ENCODE measurements at places on chromosomes 12 and 14.

- DNase-seq, result no peak
These were observed 50.6 kb downstream of the DRAM1 start for GRCh38 chr12:101927999-101928398.

- DNase-seq, result no peak
These were observed 17.9 kb downstream of the TOGARAM1 start for GRCh38 chr14:44979740-44980356.

DNA sequence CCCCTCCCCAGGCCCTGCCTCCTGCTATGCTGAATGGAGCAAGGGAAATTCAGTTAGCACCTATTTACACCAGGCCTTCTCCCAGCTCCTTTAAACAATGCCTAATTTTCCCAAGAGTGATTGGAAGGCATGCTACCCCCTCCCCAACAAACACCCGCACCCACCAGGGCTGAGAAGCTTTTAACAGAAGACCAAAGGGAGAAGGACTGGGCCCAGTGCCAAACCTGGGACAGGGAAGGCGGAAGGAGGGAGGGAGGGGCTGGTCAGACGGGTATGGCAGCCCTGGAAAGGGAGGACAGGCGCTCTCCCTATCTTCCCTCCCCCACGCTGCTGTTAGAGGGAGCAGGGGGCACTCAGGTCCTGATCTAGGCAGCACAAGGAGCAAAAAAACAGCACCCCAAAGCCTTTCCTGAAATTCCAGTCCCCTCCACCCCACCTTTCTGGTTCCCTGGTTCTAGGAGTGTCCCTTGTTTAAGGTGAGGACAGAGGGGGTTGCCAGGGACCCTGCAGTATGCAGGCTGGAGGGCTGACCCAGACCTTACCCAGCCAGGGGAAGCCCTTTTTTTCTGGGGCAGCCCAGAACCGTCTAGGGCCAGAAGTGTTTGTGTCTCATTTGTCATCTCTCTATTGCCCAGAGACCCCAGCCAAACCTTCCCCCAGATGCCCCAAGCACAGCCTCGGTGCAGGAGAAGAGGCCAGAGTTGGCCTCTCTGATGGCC lies 2.4 kb upstream of the KRT8 start:
- DNase-seq, result no peak

DNA sequence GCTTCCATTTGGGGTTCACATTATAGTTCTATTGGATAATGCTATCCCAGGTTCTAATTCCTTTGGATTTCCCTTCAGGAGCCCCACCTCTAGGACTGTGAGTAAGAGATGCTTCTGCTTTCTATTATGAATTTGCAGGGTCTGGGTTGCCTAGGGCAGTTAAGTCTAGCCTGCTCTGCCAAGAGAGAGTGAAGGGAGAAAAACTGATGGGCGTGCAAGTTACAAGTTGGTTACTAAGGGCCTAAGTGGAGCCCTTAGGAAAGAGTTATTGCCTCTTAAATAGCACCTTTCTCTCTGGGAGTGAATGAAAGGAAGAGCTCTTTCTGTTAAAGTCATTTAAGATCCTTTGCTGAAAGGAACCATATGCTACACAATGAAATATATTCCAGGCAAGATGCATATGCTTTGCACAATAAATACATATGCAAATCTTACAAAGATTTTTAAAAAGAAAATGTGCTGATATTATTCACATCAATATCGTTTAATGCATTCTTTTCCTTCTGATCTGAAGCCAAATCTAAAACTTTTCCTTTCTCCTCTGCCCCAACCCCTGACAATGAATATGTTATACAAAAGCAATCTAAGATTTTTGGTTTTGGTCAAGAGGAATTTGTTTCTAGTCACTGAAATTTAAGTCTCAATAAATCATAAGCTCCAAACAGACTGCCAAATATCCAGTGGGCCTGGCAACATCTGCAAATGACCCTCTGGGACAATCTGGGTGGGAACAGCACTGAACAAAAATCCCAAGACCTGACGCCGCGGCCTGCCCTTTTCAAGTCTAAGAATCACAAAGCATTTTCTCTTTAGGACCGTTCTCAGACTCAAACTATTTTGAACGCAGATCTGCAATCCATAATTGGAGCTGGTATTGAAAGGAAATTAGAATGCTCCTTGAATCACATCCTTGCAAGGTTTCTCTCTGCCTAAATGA lies 586.7 kb downstream of the ETNK1 start:
- DNase-seq, result no peak

DNA sequence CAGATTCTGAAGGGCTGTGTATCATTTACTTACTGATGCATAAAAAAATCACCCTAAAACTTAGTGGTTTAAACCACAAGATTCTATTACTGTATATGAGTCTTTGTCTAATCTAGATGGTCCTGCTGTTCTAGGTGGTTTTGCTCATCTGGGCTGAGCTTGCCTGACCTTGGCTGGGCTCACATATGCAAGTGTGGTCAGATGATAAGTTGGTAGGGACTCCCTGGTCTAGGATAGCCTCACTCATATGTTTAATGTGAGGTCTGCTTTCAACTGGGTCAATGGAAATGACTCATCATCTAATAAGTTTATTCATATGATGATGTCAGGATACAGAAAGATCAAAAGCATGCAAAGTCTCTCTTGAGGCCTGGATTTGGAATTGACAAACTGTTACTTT lies 887.8 kb downstream of the TRHDE start:
- no peak for DNase-seq

DNA sequence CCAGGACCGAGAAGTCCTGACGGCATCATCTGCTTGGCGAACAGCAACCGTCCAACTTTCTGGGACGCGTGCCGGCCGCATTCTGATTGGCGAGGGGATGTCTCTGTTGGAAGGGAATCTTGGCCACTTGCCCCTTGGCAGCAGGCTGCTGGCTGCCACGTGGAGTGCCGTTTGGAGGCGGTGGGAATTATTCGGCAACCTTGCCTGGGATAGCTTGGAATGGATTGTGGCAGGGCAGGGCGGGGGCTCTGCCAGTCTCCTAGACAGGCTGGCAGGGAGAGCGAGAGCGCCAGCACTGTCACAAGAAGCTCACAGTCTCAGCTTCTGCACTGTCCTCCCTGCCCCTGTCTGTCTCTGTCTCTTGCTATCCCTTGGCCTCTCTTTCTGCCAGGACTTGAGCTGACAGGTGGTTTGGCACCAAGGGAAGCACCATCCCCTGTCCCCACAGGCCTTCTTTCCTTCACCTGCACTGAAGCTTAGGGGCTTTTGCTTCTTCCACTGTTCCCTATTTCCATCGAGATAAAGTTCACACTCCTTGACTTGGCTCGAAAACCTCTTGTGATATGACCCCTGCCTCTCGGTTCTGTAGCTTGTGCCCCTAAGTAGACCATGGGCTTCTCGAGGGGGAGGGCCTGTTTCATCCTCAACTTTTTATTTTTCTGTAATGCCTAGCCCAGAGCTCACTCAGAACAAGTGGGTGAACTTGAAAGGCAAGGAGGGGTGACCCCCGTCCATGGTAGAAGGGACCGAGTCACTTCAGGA lies 201.9 kb downstream of the PHETA1 start:
- no peak for DNase-seq

DNA sequence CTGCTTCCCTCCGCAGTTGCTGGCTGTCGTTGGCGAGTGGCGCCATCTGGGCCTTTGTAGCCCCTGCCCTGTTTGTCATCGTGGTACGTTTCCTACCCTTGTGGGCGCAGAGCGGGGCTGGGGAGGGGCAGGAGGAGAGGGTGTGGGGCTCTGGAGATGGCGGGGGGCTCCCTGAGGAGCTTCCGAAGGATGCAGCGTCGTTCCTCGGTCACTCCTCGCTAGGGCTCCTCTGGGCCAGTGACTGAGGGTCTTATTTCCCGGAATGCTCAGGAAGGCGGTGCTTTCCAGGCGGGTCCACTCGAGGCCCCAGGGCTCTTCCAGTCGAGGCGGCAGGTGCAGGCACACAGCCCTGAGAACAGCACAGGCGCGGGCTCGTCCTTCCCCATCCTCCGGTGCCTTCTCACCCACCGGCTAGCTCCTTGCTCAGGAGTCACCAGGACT lies 167.1 kb downstream of the ADGRD1 start:
- no peak for DNase-seq

GRCh38 chr12:75658901-75659823 lies 147.8 kb upstream of the KRR1 start:
- no peak for DNase-seq

- DNase-seq, result no peak
These were observed 12.4 kb downstream of the LMO3 start for GRCh38 chr12:16593546-16593945.

GRCh38 chr14:82855912-82856391 lies 1322.3 kb upstream of the SEL1L start:
- DNase-seq, result peak; percentile 63

DNA sequence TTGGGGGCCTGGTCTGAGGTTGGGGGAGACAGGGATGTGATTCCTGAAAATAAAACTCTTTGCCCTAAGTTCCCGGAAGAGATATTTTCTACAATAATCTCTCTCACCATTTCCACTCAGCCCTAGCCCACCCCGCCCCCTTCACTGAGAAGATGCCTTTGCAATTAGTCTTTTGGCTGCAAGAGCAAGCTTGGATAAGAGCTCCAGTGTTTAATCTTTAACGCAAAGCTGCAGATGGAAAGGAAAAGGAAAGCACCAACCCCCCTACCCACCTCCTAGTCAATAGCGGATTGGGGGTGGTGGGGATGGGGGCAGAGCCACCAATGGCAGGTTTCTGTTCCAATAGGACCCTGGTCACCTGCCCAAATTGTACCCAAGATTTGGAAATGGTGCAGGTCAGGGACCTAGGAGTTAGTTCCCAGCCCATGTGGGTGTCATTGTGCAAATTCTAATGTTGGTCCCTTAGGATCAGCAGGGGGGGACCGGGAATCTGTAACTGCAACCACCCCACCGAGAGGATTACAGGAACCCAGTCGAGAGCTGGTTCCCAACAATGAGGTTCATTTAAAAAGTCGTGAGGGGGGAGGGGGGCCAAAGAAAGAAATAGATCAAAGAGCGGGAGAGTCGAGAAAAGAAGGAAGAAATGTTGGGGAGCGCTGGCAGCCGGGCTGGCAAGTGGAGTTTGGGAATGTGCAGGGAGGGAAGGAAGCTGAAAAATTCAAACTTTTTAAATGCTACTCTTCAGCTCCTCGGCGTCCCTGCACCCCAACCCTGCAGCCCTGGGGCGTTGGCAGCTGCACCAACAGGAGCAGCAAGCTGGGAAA lies 1.6 kb downstream of the ZFP36L1 start:
- DNase-seq, result no peak

- DNase-seq, result no peak
These were observed 2.6 kb upstream of the PRKAB1 start for GRCh38 chr12:119665164-119665929.

- peak; percentile 38 for DNase-seq
These were observed 1.5 kb downstream of the ATP2B1 start for GRCh38 chr12:89706986-89707702.
